Osteocyte (in vitro differentiated cells): ENCODE measurements at places on chromosomes 7 and 10.

DNA sequence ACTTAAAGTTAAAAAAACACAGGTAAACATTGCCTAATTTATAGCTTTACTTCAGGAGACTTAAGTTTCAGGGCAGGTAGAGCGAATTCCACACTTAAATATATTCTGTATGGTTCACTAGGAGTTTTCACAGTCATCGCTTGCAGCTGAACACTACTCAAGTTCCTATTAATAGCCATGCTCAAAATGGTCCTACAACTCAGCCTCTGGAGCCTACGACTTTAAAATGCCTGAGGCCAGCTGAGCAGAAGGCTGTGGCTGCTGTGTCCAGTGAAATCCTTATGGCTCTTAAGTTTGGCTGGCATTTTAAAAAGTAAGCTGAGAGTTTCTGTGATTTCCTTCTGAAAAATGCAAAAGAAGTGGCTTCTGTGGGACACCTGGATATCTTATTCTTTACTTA is 105.4 kb upstream of the GLI3 start:
- DNase-seq, result no peak

DNA sequence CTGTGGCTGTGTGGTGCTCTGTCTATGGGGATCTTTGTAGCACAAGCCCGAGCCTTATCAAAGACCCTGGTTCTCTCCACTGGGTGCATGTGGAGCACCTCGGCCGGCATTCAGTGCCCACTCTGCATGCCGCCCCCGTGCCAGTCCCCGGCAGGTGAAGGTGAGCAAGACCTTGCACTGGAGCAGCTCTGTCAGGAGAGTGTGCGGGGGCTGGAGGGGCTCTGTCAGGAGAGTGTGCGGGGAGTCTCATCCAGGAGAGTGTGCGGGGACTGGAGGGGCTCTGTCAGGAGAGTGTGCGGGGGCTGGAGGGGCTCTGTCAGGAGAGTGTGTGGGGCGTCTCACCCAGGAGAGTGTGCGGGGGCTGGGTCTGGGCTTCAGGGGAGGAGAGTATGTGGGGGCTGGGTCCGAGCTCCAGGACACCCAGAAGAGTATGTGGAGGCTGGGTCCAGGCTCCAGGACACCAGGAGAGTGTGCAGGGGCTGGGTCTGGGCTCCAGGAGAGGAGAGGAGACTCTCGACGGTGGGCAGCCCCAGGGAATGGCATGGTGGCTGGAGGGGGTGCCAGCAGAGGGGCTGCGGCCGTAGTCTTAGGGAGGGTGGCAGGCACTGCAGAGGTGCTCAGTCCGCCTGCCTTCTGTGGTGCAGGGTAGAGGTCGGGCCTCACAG is 40.8 kb downstream of the INPP5A start:
- no peak for DNase-seq

DNA sequence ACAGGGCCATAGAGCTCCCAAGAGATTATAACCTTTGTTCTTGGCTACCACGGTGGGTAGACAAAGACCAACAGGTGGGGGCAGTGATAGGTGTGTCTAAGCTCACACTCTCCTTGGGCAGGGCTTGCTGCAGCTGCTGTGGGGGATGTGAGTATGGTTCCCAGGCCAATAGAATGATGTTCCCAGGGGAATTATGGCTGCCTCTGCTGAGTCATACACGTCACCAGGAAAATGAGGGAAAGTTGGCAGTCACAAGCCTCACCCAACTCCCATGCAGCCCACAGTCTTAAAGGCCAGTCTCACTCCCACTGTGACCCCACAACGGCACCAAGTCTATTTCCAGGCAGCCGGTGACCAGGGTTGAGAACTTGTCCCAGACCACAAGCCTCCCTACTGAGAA is 453.4 kb upstream of the PODXL start:
- DNase-seq, result no peak

- no peak for DNase-seq
These were observed 74.7 kb downstream of the TMEM168 start for GRCh38 chr7:112715525-112715924.

GRCh38 chr7:141593134-141593533 is 41.9 kb downstream of the AGK start:
- DNase-seq, result no peak

- no peak for DNase-seq
These were observed 526 bp downstream of the ZNF248 start for GRCh38 chr10:37856881-37857286.

- DNase-seq, result no peak
These were observed 126.0 kb downstream of the EBF3 start for GRCh38 chr10:129837909-129838582.

DNA sequence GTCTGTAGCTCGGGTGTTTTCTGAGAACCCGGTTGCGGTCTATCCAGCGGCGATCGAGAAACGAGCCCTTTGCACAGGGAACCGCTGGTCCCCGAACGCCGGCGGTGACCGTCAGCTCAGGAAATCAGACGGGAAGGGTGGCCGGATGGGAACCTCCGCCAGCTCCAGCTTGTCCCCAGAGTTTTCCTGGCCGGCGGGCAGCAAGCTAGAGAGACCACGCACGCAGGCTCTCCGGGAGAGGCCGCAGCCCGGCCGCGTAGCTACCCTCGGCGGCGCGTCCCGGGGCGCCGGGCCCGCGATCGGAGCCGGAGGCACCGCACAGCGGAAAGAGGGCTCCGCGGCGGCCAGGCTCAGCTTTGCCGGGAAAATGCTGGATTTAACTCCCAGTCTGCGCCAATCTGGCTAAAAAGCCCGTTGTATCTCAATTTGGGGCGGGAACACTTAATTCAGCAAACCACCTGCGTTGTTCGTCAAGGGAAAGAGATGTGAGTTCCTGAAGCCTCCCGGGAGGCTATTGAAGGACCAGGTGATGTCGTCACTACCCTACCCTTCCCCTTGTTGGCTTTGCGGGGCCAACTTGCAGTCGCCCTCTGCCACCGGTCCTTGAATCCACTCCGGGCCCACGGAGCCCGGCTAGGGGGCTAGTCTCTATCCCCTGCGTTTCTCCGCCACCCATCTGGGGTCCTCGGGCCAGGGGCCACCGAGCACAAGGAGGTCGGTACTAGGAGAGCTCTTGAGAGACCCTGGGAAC is 859 bp upstream of the CH25H start:
- no peak for DNase-seq

DNA sequence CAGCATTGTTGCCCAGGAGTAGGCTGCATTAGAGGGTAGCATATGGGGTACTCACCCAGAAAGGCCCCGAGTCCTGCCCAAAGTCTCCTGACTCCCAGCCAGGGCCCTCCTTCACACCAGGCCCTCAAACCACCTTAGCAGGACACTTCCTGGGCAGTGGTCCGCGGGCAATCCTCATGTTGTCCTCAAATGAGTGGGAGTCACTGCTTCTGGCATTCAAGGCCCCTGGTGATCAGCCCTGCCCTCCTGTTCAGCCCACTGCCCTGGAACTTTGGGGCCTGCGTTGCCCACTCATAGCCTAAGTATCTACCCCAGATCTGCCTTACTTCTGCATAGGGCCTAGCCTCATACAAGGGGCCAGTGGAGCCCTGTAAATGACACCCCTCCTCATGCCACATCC is 70.9 kb upstream of the PRLHR start:
- no peak for DNase-seq

DNA sequence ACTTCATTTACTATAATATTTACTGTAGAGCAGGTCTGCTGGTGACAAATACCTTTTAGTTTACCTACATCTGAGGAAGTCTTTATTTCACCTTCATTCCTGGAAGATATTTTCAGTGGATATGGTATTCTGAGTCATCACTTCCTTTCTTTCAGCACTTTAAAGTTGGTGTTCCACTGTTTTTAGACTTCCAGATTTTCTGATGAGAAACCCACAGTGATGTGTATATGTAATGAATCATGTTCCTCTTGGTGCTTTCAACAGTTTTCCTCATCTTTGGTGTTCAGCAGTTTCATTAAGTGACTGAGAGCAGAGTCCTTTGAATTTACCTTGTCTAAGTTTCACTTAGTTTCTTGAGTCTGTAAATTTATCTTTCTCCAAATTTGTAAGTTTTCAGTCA is 36.4 kb downstream of the COPG2 start:
- no peak for DNase-seq

DNA sequence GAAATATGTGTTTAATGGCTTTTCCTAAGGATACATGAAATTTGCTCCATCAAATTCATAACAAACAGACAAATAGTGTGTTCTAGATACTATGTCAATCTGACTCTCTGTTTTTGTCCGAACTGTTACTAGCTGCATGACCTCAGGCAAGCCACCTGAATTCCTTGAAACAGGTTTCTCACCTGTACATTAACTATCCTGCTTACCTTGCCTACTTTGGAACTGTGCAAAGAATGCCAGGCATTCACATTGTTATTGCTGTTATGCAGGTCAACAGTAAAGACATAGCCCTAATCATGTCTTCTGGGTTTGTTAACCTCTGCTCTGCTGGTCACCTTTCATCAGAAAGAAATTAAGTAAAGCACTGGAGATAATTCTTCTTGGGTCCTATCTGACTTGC is 1283.9 kb upstream of the CELF2 start:
- DNase-seq, result no peak

DNA sequence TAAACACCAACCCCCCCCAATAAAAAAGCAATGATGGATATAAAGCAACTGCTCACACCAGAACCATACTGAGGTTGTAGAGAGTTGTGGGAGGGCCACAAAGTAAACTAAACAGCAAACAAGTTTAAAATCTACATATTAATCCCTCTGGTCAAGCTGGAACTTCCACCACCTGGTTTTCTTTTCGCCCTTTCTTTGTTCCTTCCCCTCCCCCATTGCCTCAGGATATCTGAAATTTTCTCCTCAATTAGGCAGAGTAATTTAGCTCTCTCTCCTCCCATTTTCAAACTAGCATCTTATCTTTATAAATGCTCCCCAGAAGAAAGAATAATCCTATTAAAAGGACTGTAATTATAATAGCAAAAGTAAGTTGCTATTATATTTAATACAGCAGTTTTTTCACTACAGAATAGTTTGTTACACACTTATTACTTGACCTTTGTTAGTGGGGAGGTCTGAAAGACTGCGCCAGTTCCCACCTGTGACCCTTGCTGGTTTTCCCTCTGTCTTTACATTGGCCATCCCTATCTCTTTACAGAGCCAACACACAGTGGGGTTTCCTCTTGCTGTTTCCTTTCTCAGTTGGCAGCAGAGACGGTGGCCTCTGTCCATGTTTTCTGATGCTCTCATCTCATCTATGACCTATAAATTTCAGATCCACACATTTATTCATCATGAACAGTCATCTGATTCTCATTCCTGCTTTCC is 235.4 kb downstream of the RNLS start:
- no peak for DNase-seq

DNA sequence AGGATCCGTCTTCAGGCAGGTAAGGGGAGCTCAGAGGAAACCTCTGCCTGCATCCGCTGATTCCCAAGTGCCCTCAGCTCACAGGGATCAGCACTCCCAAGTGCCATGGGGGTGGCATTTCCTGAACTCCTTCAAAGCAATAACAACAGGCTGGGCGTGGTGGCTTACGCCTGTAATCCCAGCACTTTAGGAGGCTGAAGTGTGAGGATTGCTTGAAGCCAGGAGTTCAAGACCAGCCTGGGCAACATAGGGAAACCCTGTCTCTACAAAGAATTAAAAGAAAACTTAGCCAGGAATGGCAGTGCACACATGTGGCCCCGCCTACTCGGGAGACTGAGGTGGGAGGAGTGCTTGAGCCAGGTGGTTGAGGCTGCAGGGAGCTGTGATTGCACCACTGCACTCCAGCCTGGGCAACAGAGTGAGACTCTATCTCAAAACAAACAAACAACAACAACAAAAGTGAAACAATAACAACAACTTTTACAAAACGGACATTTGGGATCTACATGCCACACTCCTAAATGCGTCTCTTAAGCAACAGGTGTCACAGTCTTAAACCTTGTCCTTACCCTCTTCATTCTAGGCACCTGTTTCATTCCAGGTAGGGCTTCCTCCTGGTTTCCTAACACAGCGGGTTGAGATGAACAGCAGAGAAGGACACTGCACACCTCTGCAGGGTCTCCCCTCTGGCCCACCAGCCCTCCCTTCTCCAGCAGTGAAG is 73.8 kb downstream of the PAXIP1 start:
- DNase-seq, result peak; percentile 62

- no peak for DNase-seq
These were observed 121.6 kb upstream of the FAM204A start for GRCh38 chr10:118463740-118464139.

- DNase-seq, result no peak
These were observed 189.5 kb upstream of the CDC14C start for GRCh38 chr7:48734695-48735406.

- no peak for DNase-seq
These were observed 25.2 kb downstream of the HTRA1 start for GRCh38 chr10:122486406-122487080.

DNA sequence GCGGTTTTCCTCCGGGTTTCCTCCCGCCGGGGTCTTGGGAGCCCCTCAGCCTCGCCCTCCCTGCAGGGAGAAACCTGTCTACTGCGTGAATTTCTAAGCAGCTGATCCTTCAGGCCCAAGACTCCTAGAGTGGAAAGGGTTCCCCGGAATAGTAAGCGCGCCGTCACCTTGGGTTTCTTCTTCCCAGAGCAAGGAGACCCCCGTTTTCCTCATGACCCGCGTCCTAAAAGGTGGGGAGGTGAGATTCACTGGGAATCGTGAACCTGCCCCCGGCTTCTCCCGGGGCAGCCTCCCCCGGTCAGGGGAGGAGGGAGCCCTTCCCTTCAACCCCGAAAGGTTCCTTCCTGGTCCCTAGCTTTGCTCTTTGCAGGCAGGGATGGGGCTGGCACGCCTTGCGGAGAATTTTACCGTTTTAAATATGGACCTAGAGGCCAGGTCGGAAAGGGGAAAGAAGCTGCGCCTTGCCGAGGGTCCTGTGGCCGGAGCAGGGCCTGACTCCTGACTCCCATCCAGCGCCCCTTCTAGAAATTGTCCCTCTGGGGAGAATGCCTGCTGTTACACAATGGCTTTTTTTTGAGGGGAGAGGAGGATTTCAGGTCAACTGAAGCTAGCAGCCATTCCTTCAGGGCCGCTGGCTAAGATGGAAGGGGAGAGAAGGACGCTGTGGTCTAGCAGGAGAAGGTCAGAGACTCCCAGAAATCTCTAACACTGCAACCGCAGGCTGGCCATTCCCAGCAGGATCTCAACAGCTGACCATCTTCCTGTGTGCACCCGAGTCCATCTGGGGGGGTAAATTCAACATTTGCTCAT is 11.6 kb upstream of the MNX1 start:
- no peak for DNase-seq

DNA sequence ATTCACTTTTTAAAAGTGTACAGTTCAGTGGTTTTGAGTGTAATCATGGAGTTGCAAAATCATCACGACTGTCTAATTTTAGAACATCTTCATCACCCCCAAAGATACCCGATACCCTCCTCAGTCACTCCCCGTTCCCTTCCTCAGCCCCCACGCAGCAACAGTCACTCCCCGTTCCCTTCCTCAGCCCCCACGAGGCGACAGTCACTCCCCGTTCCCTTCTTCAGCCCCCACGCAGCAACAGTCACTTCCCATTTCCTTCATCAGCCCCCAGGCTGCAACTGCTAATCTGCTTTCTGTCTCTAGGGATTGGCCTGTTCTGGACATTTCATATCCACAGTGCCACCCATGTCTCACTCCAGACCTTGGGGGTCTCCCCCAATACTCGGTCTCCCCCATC is 161.6 kb upstream of the PPP2R2D start:
- DNase-seq, result no peak

- DNase-seq, result no peak
These were observed 5.6 kb downstream of the FASTK start for GRCh38 chr7:151074817-151075661.

- no peak for DNase-seq
These were observed 106.7 kb downstream of the TES start for GRCh38 chr7:116316838-116317628.
